MM.1S (cell line): ENCODE measurements at places on chromosomes 1 and 21.

- no peak for DNase-seq
Measured at GRCh38 chr1:6029351-6029750, 16.3 kb upstream of the KCNAB2 start.

DNA sequence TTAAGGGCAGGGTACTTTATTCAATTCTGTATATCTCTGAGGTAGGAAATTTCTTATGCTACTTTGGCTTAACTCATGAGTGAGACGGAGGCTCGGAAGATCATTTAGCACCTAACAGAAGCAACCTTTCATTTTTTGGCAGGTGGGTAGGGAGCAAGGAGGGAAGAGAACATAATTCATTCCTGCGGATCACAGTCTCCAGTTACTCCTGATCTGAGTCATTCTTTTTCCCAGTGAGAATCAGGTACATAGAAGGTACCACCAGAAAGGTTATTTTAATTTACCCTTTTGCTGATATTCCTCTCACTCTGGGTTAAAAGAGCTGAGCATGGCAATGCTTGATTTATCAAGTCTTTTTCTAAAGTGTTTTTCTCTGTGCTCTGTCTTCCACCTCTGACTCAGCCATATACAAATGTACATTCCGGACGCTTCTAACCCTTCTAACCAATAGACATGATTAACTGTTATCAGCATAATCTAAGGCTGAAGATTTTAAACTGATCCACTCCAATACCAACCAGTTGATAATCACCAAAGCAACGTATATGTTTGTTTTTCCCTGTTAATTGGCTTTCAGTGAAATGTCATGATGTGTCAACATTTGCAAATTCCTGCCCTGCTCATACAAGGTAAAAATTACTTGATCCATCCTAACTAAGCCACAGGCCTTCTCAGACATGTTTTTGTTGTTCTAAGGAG, 271.7 kb downstream of the DUSP10 start:
- DNase-seq: no peak

- no peak for DNase-seq
Measured at GRCh38 chr1:238501290-238501689, 610.6 kb upstream of the ZP4 start.

DNA sequence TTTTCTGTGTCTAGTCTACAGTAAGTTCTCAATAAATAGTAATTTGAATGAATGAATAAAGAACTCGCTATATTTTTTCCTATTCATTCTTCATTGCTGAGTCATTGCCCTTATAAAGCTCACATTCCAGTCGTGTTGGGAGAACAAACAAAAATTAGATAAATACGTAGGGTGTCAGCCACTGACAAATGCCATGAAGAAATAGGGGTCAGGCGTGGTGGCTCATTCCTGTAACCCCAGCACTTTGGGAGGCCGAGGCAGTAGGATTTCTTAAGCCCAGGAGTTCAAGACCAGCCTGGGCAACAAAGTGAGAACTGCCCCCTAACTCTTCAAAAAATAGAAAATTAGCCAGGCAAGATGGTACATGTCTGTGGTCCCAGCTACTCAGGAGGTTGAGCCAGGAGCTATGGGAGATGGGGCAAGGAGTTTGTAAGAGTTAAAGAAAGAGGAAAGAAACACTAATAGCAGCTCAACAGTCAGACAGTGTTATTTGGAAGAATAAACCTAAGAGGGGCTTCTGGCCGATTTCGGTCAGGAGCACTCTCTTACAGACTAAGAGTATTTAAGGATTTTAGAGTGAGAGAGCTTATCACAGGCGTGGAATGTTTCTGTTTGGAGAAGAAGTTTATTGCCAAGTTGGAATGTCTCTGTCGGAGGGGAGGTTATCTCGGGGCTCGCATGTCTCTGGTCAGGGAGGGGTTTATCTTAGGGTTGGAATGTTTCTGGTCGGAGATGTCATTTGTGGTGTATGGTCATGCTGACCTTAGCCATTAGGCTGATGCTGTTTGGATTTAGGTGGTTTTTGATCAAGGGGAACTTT, 1.8 kb upstream of the CHML start:
- DNase-seq: no peak

DNA sequence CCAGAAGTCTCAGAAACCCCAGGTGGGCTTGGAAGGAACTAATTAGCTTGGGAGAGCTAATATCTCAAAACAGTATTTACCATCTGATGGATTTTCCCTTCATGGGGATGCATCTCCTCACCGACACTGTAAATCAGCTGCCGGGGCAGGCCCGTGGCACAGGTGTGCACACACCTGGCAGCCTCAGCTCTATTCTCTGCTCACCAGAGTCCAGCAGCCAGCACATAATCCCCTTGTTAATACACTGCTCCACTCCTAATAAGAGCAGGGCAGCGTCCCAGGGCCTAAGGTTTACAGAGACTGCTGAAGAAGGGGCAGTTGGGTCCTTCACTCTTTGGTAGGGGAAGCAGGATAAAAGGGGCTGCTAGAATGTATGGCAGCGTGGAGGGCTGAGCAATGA, 200.0 kb downstream of the TOMM20 start:
- DNase-seq: no peak

DNA sequence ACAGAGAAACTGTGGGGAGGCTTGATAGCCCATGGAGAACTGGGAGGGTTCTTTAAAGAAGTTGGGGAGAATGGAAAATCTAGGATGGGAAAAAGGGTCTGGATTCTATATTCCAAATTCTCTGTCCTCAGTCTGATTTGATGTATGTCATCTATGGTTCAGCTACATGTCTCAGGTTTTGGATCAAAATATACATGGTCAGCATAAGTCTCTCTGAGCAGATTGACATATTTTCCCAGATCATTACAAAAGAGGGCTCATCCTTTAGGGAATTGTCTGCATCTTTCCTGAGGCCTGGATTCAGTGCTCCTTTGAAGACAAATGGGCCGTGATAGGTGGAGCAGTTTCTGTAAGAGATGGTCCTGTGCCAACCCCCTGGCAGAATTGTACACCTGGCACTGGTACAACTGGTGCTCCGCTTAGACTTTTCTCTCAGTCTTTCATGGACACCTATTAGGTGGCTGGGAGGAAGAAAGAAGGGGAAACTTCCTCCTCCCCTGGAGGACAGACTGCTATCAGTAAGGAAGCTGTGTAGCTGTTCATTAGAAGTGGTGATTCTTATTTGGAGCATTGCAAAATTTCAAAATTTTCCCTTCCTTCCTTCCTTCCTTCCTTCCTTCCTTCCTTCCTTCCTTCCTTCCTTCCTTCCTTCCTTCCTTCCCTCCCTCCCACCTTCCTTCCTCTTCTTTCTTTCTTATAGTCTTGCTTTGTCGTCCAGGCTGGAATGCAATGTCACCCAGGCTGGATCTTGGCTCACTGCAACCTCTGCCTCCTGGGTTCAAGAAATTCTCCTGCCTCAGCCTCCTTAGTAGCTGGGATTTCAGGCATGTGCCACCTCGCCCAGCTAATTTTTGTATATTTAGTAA, 26.1 kb upstream of the RGL1 start:
- DNase-seq: no peak

- peak; percentile 40 for DNase-seq
Measured at GRCh38 chr1:165395478-165395877, 39.0 kb upstream of the LMX1A start.

- no peak for DNase-seq
Measured at GRCh38 chr1:38055398-38055797, 8.8 kb upstream of the POU3F1 start.

- DNase-seq: no peak
Measured at GRCh38 chr1:16189003-16189402, 23.4 kb downstream of the ARHGEF19 start.

GRCh38 chr1:239939602-239940001, 152.1 kb upstream of the FMN2 start:
- DNase-seq: no peak

- peak; percentile 46 for DNase-seq
Measured at GRCh38 chr1:185156288-185156853, 382 bp downstream of the TRMT1L start.

DNA sequence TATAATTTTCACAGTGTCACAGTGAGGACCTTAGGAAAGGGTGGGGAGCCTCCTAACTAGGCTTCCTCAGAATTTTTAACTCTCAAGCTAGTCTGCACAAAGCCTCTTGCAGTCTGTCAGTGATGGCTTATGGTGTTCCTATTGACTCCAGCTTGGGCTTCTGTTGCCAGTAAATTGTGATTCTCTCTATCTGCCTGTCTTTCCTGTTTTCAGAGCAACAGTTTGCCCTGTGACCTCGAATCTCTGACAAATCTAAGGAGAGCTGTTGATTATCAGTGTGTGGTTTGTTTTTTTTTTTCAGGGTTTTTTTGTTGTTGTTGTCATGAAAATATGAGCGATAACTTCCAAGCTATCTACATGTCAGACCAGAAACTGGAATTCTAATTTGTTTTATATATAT, 423.2 kb upstream of the B3GALT2 start:
- no peak for DNase-seq

DNA sequence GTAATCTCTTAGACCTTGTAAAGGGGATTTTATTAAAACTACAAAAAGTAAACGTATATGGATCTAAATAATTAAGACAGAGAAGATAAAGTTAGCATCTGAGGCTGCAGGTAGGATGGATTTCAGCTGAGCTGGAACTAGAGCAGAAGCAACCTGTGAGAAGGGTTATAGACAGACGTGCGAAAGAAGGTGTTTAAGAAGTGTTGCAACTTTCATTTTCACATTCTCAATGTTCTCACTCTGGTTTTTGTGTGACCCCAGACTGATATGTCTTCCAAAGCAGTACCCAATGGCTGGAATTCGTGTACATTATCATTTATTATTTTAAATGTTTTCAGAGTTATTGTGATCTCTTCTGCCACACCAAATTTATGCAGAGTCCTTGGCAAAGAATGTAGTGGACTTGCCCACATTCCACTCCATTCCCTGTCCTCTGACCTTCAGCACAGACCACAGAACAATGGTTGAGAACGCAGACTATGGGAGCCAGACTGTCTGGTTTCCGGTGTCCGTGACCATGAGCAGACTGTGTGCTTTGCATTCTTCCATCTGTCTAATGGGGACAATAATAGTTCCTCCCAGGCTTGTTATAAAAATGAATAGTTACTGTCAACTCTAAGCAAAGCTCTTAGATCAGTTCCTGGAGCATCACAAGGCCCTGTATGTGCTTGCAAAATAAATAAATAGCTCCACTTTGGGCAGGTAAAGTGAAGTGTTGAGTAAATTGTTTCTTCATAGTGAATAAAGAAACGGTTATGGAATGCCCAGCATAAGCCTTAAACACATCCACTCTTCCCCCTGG, 140.6 kb upstream of the SAMSN1 start:
- peak; percentile 78 for DNase-seq

DNA sequence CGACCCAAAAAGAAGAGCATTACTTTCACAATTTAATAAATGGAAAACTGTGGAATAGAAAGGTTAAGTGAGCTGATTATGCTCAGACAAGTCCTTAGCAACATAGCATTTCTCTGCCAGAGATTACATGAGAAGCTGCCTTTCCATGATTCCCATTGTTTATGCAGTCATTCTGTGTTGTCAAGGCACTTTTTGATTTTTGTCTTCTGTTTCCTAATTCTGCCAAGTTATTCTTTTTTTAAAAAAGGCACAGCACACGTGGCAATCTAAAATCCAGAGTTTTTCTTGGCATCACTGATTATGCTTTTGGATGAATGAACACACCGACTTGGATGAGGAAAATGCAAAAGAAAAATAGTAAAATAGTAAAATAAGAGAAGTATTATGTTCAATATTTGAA, 185.0 kb downstream of the RGS7 start:
- no peak for DNase-seq

DNA sequence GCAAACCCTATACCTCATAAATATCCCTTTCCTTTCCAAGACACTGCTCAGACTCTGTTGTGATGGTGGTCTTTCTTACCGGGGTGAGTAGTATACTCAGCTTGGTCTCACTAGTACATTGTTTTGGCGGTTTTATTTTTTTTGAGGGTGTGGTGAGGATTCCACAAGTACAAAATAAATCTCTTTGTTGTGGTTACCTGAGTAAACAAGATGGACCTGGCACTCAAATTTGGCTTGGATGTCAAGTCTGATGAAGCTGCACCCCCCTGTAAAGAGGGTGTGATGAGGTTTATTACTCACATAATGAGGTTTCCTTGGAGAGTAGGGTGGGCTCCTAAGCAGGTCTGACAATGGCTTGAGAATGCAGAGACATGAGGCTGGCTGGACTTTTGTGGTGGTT, 68.2 kb upstream of the KCNJ6 start:
- DNase-seq: no peak

GRCh38 chr1:221532071-221532773, 209.7 kb downstream of the DUSP10 start:
- DNase-seq: no peak

- no peak for DNase-seq
Measured at GRCh38 chr1:30451532-30452125, 271.8 kb downstream of the MATN1 start.

GRCh38 chr21:31804008-31804394, 68.8 kb upstream of the HUNK start:
- DNase-seq: no peak

DNA sequence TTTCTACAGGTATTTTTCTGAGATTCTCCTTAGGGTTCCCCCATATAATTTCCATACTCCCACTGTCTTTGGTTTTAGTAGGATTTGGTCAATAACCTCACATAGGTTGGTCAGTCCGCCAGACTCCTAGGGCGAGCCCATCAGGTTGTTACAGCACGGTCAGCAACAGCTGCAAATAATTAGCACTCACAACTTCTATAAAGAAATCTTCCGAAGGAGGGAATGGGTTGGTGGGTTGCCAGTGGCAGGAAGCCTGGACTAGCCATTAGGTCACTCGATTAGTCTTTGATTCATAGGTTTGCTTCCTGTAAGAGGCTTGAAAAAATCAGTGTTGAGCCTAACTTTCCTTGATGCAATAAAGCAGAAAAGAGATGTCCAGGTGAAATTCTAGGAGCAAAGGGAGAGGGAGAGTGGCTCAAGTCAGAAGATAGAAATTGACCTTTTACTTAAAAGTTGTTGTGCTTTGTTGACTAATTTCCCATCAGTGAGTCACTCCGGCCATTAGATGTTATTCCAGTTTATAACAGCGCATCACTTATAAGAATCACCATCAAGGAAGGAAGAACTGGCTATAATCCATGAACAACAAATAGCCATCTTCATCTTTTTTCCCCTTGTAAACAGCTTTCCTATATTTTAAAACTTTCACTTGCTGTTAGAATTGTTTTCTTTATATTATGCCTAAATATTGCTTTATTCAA, 88.3 kb downstream of the TPR start:
- no peak for DNase-seq

GRCh38 chr1:55378582-55378981, 163.4 kb upstream of the USP24 start:
- peak; percentile 14 for DNase-seq

DNA sequence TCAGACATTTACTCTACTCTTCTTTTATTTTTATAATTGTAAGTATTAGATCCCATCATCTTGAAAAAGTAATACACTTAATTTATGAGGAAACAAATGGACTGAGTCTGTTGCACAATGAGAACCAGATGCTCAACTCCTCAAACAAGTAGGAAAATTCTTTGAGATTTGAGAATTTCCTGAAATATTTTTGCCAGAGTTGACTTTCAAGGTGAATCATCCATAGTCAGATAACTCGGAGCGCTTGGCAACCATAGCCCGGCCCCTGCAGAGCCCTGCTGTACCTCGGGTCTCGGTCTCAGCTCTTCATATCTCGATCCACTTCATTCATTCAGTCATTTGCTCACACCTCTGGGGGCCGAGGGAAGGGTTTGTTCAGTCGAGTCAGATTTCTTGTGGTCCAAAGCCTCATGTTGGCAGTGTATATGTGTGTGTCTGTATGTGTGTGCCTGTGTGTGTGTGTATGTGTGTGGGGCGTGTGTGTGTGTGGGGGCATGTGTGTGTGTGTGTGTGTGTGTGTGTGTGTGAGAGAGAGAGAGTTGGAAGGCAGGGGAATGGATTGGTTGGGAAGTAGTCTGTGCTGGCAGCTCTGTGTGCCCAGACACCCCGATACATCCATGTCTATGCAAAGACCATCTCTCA, 18.1 kb upstream of the PCP4 start:
- DNase-seq: no peak

GRCh38 chr1:21773585-21773984, 9.4 kb downstream of the USP48 start:
- DNase-seq: peak; percentile 85
